ENCODE measurements at places on chromosomes 3 and 15. TPM values are rescaled to one million over a fixed set of nuclear protein-coding genes. Genes with fewer than 3 reads are reported as not detected.

The LRRC34 gene
- 3.8 TPM for total RNA-seq

The SLC6A20 gene
- total RNA-seq, result not detected

The ACAN gene
- not detected for total RNA-seq

The GPR87 gene
- 14.5 TPM for total RNA-seq

The TLR9 gene
- not detected for total RNA-seq

Data from PC-3 (cell line).